ENCODE measurements at places on chromosomes 3 and 15.

GRCh38 chr15:40749151-40749630 is 5.9 kb downstream of the RMDN3 start:
- DNase-seq = no peak

- DNase-seq = no peak
These were observed 110.6 kb downstream of the XXYLT1 start for GRCh38 chr3:195160257-195160898.

DNA sequence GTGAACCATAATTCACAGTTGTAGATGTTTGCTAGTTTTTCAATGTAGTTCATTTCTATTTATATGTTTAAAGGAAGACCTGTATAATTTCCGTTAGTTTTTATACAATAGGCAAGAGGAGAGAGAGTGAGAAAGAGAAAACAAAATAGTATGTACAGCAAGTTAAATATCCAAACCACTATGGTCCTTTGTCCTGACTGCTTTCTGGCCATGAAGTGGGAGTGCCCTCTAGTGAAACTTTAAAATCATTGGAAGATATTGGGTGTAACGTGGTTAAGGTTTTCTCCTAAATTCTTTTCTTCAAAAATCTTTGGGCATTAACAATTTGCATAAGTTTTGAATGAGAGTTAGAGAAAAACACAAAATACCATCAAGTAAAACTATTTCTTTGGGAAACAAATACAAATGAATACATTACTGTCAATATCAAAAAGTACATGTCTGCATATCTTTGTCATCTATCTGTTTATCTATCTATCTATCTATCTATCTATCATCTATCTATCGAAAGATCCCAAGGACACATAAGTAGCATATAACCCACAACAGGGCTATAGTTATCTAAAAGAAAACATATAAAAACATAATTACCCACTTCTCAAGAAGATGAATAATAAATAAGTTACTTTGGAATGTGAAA is 534.6 kb upstream of the ATP11B start:
- no peak for DNase-seq

DNA sequence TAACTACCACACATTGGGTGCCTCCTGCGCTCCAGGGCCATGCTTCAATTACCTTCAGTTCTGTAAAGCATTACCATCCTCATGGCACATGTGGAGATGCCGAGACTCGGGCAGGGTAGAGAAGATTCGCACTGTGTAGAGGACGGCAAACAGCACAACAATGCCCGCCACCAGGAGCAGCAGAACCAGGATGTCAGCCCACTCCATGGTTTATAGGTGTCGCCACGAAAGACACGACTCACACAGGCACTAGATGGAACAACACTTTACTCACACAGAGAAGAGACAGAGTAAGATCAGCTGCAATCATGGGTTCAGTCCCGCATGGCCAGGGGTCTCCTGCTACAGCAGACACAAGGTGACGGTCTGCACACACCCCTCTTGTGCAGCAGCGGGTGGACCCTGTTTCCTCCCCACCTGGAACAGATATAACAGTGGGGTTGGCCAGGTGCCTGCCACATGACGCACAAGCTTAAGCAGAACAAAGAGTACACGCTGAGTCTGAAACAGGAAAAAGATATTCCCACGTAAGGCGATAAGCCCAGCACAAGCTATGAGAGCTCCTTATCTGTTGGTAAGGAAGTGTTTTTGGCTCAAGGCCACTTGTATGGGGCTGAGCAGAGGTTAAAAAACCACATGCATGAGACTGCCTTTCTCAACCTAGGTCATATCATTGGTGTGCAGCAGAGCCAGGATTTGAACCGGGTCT is 2.5 kb upstream of the TBC1D21 start:
- no peak for DNase-seq

DNA sequence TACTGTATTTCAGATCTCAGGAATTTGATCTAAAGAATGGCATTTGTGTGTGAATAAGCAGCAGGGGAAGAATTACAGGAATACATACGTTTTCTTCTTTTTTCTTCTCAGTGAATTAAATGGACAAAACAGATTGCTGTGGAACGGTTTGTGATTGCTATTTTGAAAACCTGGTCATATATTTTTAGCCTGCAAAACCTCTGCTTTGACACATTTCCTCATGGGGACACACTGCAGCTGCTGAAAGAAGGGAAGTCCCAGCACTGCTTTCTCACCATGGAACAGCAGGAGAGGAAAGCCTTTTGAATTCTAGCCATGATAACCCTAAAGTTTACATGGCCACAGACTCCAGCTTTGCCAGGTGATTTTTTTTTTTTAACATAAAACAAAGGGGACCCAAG is 315.0 kb downstream of the OXSM start:
- DNase-seq = no peak

GRCh38 chr3:71366988-71367604 is 216.4 kb downstream of the FOXP1 start:
- DNase-seq = no peak

GRCh38 chr15:89142423-89142822 is 54.2 kb downstream of the ABHD2 start:
- no peak for DNase-seq

DNA sequence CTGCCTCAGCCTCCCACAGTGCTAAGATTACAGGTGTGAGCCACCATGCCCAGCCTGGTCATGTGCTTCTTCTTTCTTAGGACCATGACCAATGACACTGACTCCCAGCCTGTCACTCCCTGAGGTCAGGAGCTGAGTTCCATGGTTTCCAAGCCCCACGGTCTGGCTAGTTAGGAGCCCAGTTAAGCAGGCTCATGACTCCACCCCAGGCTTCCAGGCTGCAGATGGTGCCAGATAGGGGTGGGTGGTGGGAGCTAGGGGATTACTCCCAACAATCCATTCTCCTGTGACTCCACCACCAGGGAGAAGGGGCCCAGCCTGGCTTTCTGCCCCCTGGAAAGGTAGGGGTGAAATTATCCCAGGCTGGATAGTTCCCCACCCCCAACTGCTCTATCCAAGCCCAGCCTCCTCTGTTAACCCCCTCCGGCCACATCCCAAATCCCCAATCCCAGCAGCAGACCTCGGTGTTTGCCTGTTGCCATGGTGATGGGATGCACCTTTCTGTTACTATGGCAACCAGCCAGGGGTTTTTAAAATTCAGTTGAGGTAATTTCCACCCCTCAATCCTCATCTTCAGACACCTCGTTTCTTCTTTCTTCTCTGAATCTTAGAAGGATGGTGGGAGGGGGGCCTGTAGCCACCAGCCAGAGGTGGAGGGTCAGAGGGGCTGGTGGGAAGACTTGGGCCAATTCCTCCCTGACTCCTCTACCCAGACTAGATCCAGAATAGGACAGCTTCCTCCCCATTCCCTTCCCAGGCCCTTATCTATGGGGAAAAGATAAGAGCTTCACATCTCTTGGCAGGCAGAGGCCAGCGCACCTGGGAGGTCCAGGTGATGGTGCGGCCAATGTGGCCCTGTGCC is 22.5 kb upstream of the SEMA3F start:
- no peak for DNase-seq

DNA sequence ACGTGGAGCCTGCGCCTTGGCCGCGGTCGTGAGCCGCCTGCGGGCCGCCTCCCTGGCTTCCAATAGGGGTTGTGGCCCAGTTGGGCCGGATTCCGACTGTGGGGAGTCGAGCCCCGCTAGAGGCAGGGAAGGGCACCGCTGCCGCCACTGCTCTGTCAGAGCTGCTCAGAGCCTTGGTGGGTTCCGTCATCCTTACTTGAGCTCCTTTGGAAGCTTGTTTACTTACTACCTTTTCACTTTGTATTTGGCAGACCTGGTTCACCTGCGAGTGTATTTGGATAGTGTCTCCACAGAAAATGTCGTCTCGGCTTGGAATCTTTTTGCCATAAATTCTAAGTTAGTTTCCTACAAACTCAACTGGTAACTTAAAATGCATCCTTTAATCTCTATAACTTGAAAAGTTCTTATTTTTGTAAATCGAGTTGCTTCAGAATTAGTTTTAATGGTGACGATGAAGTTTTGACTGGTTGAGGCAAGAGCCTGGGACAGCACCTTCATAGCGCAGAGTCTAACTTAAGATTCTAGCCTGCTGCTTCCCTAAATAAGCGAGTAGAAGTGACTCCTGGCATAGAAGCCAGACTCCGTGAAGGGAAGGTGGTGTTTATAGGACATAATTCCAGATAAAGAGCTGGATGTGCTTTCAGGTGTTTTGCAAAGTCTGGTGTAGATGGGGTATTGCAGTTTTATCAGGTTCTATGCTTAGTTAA is 800 bp downstream of the DAG1 start:
- no peak for DNase-seq

DNA sequence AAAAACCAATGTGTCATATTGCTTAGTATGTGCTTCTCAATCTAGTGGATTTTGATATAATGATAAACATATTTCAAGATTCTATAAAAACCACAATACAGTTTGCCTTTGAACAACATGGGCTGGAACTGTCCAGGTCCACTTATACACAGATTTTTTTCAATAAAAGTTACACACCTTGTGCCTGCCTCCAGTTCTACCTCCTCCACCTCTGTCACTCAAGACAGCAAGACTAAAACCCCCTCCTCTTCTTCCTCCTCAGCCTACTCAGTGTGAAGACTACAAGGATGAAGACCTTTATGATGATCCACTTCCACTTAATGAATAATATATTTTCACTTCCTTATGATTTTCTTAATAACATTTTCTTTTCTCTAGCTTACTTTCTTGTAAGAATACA is 5.7 kb downstream of the SETD2 start:
- DNase-seq = no peak

DNA sequence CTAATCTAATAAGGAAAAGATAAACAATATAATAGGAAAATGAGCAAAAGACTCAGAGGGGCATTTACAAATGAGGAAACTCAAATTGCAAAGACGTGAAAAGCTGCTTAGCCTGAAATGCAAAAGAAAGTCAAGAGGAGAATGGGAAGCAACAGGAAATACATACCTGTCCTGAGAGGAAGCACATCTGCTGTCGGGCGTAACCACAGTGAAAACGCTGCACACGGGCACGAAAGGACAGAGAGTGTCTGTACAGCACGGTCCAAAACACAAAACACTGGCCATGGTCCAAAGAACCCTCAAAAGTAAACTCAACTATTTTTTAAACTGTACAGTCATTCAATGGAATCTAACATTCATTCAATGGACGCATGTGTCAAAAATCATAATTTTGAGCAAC is 100.6 kb downstream of the CHSY1 start:
- DNase-seq = no peak

GRCh38 chr15:92666780-92667179 is 11.2 kb upstream of the FAM174B start:
- no peak for DNase-seq

GRCh38 chr3:40336101-40336500 is 26.6 kb downstream of the EIF1B start:
- no peak for DNase-seq

GRCh38 chr15:70127770-70128413 is 30.2 kb upstream of the TLE3 start:
- no peak for DNase-seq

GRCh38 chr15:60130398-60130797 is 126.3 kb downstream of the FOXB1 start:
- DNase-seq = no peak

DNA sequence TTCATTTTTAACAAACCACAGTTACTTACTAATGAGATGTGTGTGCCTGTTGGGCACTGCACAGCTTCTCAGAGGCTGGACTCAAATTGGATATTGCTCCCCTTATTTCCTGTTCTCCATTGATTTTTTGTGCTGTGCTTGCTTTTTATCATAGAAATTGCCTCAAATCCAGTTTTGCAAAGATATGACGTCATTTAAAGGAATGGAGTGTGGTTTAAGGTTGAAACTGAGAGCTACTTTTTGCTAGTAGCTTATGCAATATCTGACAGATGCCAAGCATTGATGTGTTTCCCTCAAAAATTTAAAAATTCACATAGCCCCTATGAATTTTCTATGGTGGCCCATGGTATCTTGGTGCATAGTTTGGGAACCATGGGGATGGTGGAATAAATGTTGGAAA is 67.7 kb upstream of the ROPN1 start:
- no peak for DNase-seq

DNA sequence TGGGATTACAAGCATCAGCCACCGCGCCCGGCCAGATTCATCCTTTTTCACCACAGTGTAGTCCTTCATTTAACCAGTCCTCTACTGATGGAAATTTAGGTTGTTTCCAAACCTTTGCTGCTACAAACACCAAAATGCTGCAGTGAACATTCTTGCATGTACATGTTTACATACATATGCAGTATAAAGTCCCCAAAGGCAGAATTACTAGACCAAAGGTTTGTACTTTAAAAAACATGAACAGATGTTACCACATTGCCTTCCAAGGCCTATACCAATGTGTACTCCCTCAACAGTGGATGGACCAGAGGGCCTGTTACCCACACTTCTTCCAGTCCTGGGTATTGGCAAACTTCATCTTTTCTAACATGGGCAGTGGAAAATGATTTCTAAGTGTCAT is 51.0 kb downstream of the RLBP1 start:
- DNase-seq = no peak

DNA sequence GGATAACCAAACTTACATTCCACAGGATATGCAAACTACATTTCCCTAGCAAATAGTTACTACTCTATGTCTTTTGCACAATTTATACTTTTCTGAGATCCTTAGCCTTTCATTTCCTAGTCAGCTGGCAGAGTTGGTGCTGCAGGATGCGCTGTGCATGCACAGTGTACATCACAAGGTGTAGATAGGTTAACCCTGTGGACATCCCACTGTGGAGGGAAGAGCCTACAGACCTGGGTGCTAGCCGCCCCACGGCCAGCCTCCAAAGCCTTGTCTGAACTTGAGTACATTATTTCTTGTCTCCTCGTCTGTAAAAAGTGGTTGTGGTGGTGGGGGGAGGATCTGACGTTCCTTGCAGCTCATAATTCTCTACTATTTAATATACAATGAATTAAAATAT is 3.5 kb downstream of the TNFSF10 start:
- DNase-seq = no peak

DNA sequence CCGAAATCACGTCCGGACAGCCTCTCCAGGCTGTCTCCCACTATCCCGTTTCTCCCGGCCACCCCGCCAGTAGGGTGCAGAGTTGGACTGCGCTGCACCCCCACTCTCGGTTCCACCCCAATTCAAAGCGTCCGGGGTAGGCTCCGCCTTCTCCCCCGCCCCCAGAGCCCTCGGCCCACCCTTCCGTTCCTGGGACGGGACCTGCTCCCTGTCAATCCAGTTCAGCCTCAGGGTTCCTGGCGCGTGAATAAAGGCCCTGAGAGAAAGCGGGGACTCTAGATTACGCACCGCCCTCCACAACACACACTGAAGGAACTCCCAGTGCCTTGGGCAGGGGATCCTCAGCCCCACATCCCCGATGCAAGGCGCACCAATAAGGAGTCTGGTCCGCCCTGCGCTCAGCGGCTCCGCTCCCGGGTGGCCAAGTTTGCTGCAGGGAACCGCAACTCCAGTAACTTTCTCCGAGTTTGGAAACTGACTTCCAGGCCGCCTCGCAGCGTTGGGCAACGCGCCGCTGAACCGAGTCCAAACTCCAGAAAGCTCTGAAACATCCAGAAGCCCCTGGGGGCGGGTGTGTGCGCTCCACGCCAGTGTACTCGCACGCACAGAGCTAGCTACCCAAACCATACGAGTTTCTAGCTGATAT is 1.9 kb downstream of the ADAMTS9 start:
- DNase-seq = no peak

- DNase-seq = peak; percentile 22
These were observed 108.9 kb downstream of the FBLN2 start for GRCh38 chr3:13657660-13658435.

GRCh38 chr15:42608752-42609488 is 33.5 kb downstream of the STARD9 start:
- DNase-seq = no peak

- no peak for DNase-seq
These were observed 48.5 kb upstream of the UBP1 start for GRCh38 chr3:33488683-33489082.

GRCh38 chr3:61580982-61581643 is 19.7 kb downstream of the PTPRG start:
- no peak for DNase-seq
